ENCODE measurements at places on chromosomes 6 and 20.

DNA sequence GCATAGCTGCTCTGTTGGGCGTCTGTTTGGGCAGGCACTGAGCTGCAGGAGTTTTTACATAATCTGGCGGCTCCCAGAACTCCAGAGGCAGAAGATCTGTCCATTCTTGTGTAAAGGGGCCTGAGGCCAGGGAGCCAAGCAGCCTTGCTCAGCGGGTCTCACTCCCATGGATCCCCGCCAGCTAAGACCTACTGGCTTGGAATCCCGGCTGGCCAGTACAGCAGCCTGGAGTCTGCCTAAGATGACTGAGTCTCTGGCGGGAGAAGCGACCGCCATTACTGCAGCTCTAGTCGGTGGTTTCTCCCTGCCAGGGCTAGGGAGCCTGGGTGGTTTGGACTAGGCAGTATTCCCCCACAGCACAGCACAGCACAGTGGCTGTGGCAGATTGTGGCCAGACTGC, 268.4 kb upstream of the SYNCRIP start:
- no peak for DNase-seq

DNA sequence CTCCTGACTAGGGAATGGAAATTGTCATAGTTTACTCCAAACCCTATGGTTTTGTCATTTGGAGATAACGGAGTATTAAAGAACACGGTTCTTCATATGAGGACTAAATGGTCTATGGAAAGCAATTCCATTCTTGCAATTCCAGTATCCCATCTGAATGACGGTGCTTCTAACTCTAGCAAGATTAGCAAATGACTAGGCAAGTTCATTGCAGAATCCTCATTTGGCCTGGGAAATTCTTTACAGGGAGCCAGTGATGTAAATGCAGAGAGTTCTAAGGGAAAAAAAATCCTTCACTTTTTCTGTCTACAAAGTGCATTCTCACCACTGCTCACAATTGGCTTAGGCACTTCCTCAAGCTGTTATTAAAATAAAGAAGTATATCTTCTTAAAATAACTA, 111.5 kb downstream of the MOXD1 start:
- DNase-seq = no peak

DNA sequence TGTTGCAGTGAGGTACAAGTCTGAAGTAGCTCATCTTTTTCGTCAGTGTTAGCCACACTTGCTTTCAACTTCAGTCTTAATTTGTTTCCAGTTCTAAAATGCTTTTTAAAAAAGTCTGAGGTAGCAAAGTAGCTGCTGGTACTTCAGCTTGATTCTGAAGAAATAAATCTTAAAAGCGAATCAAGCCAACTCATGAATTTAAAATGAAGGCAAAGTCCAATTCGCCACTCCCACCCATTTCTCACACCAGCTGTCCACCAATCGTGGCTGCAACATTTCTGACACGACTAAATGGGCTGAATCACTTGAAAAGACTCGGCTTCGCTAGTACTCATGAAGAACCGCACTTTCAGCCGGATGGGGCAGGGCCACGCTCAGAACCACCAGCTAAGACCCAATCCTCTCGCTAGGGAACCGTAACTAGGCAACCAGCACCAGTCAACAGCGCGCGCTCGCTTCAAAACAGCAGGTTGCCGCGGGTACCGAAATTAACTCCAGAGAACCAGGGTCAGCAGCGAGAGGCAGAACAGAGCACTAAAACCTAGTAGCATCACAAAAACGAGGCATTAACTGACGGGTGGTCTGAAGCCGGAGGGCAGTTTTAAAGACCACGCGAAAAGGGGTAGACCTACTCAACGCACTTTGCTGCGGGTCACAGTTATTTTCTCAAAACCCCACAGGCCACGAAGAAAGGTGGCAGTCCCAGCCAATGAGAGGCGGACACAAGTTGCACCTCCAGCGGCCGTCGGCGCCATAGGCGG, 900 bp downstream of the BCLAF1 start:
- DNase-seq = peak; percentile 75

- DNase-seq = no peak
Measured at GRCh38 chr6:160000280-160000704, 31.4 kb downstream of the IGF2R start.

DNA sequence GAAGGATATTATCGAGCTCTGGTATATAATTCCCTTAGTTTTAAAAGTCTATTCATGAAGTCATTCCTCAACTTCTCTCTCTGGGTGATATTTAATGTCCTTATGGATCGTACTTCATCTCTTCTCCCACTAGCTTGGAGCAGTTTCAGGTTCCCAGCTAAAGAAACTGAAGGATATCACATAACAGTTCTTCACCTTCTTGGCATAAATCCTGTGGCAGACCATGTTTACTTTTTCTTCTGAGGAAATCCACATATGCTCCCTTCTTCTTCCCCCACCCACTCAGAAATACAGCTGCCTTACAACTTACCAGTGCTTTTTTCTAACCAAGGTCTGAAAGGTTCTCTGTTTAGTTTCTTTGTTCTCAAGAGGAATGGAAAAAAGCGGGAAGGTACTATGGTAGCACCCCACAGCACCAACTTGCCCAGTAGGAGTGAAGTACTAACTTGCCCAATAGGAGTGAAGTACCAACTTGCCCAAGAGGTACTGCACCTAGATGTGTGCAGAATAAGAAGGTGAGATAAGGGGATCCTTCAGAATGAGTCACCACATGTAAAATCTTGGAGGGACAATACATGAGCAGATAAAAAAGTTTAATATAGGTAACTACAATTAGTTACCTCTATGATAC, 53.1 kb downstream of the TSPYL4 start:
- no peak for DNase-seq

GRCh38 chr20:59633656-59634251, 29.4 kb downstream of the PHACTR3 start:
- DNase-seq = no peak
